ENCODE measurements at places on chromosomes 2 and 18.

DNA sequence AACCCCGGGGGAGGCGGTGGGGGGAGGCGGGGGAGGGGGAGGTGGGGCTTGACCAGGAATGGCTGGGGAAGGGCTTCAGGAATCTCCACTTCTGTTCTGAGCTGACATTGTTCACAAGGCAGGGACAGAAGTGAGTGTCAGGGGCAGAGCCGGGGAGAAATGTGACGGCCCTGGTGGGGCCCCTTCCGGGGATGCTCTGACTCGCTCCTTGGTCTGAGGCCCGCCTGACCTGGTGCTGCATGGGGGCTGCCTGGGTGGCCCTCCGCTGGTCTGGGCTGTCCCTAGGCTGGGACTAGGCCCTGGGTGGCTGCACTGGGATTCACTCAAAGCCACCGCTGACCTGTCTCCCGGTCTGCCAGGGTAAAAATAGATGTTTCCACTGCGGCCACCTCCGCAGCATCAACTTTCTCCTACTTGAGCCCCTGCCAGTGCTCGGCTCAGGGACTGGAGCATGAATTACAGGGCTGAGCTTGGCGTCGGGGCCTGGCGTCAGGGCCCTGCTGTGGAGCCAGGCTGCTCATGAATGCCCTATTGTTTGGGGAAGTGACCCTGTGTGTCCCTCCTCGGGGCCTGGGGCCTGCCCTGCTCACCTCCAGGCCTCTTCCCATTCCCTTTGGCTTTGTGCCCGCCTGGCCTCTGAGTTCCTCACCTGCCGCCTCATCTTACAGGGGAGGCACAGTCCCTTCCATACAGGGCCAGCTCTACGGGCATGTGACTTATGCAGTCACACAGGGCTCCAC lies 247.5 kb downstream of the DYSF start:
- no peak for DNase-seq

GRCh38 chr2:134370655-134371445 lies 117.0 kb downstream of the MGAT5 start:
- DNase-seq = no peak

DNA sequence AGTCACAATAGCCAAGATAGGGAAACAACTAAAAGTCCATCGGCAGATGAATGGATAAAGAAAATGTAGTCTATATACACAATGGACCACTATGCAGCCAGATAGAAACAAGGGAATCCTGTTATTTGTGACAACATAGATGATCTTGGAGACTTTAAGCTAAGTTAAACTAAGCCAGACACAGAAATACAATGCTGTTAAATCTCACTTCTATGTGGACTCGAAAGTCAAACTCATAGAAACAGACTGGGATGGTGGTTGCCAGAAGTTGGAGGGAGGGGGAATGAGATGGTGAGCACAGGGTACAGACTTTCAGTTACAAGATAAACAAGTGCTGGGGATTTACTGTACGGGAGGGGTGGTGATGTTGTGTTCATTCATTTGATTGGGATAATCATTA lies 5.4 kb upstream of the CNDP1 start:
- DNase-seq = no peak

DNA sequence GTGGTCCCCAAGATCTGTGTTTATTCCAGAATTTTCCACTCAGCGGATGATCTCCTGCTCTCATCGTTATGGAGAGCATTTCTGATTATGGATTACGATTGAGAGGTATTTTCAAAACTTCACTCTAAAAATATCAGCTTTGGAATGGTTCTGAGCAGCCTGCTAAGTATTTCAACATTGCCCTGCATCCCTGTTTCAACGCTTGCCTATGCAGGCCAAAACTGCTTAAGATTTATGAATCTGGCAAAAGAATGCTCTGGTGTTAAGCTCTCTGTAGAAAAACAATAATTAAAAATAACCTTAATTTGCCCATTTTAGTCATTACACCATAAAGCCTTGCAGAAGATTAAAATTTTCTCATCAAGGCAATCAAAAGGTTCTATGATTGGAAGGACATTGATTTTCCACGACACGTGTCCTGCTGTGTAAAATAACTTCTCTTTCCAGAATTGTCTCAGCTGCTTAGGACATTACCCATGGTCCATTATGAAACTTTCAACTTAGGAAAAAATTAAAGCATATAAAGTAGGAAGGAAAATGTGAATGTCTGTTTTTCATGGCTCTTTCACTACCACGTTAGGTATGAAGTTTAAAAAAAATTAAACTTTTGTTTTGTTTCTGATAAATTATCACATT lies 229.9 kb downstream of the ACKR3 start:
- no peak for DNase-seq

- DNase-seq = no peak
Observed at GRCh38 chr18:8142131-8142711, 467.0 kb upstream of the RAB12 start.

DNA sequence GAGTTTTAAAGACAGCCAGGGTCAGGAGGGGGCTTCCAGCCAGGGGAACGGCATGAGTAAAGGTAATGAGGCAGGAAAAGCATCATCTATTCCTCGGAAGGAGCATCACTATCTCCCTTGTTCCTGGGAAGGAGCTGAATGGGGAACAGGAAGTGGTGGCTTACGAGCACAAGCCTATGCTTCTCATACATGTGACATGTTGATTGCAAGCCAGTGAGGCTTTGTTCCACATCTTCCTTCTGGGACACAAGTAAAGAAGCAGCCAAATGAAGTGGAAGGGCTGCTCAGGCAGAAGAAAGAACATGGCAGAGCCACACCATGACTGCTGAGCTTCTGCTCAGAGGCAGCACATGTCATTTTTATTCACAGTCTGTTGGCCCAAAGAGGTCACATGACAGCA lies 15.1 kb upstream of the LMAN1 start:
- no peak for DNase-seq

All from SIG-M5 (cell line).